ENCODE measurements at places on chromosomes 2 and 18. TPM values are rescaled to one million over a fixed set of nuclear protein-coding genes. Genes with fewer than 3 reads are reported as not detected.

Gene RBMS1
- polyA plus RNA-seq: 120 TPM

Gene RETSAT
- 5.7 TPM for polyA plus RNA-seq

Gene DHRS9
- 1.4 TPM for polyA plus RNA-seq

Gene HOXD1
- polyA plus RNA-seq: not detected

Gene SERPINB11
- polyA plus RNA-seq: not detected

Gene SERPINB12
- not detected for polyA plus RNA-seq

Gene CARF
- 8.6 TPM for polyA plus RNA-seq

Gene RAD51AP2
- not detected for polyA plus RNA-seq

Gene TMEM178A
- 13.4 TPM for polyA plus RNA-seq

Gene ANKRD30BL
- not detected for polyA plus RNA-seq

Data from cardiac muscle cell (in vitro differentiated cells and primary cell).